NCI-H187 treated with DMSO at 0.1 percent for 48 hours (cell line): ENCODE measurements at places on chromosomes 16 and 17.

DNA sequence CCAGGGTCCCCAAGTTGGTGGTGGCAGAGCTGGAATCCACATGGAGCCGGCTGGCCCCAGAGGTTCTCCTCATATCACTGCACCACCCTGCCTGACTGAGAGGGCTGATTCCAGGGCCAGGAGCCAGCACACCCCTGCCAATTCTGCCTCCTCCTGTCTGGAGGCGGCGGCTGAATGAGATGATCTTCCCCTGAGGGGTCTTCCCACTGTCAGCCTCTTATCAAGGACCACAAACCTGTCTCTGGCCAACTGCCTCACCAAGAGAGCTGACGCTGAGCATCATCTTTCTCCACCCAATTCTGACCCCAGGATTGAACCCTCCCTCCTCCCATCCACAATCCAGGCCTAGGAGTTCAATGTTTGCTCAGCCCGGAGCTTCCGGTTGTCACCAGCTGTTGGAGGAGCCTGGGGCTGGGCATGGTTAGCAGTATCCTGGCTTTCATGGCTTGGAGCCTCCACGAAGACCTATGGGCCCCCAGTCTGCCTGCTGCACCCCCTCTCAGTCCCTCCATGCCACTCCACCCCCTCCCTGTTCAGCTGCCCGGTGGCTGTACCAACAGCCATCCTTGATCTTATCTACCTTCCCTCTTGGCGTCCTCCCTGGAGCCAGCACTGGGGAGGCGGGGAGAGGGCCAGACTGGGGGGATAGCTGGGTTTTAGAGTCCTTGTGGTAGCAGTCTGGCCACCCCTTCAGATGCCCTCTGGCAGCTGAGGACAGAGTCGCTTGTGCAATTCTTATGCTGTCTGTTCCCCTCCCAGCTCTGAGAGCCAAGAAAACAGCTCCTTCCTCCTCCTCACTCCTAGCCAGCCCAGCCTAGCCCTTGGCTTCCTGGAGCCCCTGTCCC, 25.6 kb downstream of the ABCC3 start:
- DNase-seq: no peak

GRCh38 chr16:181565-182021, 1.3 kb downstream of the HBQ1 start:
- DNase-seq: no peak

GRCh38 chr16:67364600-67365235, 28.6 kb downstream of the TPPP3 start:
- DNase-seq: no peak

DNA sequence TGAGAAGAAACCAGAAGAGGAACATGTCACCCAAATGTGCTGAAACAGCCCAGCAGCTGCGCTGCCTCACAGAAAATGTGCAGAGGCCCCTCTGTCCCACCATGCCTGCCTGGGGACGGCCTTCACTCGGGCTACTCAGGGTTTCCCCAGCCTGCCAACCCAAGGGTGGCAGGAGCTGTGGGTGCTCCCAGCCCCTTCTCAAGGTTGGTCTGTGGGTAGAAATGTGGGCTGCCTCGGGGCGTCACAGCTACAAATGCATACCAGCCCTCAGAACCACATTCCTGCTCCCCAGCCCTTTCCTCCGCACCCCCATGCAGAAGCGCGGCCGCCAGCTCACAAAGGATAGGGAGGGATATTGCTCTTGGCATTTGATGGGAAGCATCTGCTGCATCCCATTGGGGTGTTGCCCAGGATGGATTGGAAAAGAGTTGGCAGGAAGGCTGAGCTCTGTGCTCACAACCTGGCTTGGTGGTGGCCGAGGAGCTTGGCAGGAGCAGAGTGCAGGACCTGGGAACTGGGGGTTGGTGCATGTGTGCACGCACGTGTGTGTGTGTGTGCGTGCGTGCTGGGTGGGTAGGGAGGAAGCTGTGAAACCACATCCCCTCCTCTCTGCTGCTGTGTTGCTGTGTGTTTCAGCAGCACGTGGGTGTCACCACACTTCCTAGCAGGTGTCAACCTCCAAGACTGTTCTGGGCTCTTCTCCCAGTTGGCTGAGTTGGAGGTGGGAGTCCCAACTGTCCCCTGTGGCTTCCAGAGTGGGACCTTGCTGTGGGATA, 304.4 kb downstream of the SEC14L1 start:
- no peak for DNase-seq

- peak; percentile 30 for DNase-seq
Observed at GRCh38 chr17:55699181-55699860, 23.3 kb downstream of the TMEM100 start.

GRCh38 chr17:80593181-80593580, 48.5 kb downstream of the RPTOR start:
- no peak for DNase-seq

DNA sequence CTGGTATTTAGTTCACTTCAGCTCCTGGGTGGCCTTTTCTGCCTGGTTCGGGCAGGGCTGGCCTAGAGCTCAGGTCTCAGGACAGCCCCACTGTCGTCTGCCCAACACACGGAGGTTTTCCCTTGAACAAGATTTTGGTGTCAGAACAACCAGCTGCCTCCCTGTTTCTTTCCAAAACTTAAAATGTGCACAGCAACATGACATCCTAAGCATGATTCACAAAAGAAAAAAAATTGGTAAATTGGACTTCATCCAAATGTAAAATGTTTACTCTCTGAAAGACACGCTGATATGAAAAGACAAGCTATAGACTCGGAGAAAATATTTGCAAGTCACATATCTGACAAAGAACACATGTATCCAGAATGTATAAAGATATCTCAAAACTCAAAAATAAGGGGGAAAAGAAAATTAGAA, 197.8 kb upstream of the CHMP6 start:
- DNase-seq: no peak

DNA sequence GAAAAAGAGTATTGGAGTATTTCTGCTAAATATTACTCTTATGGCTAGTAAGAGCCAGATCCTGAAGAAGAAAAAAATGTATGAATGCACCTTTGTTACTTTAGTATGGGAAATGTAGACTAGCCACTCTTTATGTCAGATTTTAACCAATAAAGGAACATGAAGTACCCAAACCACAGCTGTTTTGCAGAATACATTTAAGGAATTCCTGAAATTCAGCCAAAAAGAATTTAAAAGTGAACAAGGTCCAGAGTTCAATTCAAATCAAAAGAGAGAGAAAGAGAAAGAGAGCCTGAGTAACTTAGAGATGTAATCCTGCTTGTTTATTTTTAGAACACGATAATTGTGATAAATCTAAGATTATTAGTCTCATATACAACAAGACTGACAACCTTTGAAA, 1.2 kb downstream of the KCNJ16 start:
- DNase-seq: no peak

DNA sequence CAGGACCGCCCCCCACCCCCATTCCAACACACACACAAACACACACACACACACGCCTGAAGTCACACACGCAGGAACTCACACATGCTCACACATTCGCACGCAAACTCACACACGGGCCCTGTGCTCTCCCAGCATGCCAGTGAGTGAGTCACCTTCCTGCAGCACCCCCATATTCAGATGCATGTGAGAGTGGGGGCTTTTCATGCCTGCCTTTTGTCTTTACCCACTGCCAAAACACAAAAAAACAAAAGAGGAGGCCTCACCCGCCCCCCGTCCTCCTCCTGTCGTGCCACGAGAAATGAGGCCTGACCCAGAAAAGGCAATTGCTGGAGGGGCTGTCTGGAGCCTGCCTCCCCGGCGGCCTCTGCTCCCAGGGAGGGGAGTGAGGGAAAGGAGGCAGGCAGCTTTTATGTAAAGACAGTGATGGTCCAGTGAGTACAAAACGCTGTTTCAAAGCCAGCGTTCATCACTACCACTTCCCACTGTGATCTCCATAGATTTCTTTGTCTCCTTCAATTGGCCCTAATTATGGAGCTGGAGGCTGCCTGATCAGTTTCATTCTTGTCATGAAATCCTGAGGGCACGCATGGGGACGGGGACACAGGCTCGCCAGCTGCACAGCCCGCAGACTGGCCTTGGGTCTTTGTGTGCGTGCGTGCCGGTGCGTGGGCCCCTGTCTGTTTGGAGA, 29.5 kb upstream of the GSE1 start:
- DNase-seq: no peak

DNA sequence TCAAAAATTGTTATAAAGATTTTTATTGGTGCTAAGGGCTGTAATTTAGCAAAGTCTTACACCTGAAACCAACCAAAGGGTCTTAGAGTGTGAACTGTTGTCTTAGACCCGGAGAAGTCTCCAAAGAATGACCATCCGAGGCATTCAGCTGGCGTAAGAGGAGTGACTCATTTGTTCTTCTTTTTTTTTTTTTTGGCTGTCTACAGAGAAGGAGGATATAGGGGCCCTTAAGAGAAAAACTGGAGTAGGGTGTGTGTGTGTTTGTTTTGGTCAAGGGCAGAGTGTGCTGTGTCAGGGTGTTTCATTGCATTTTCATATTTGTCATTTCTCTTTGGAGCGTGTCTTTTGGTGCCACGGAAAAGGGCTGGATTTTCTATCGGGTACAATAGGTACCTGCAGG, 508.0 kb downstream of the WWOX start:
- DNase-seq: no peak

GRCh38 chr17:77332034-77332971, 191.5 kb downstream of the SEC14L1 start:
- no peak for DNase-seq

GRCh38 chr17:15882777-15883176, 62.2 kb upstream of the ADORA2B start:
- DNase-seq: no peak

DNA sequence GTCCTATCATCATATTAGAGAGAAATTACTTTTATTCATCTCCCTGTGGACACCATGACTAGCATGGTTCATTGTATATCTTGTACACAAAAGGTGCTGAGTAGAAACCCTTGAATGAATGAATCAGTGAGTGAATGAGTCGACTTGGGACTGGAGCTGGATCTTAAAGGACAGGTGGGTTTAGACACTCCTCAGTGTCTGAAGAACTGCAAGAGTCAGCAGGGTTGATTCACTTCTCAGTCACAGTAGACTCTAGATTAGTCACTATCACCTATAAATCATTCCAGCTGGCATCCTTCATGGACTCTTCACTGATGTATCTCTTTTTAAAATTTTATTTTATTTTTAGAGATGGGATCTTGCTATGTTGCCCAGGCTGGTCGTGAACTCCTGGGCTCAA, 30.1 kb upstream of the PMFBP1 start:
- DNase-seq: no peak

- DNase-seq: no peak
Observed at GRCh38 chr17:10010752-10011151, 105.7 kb upstream of the RCVRN start.

DNA sequence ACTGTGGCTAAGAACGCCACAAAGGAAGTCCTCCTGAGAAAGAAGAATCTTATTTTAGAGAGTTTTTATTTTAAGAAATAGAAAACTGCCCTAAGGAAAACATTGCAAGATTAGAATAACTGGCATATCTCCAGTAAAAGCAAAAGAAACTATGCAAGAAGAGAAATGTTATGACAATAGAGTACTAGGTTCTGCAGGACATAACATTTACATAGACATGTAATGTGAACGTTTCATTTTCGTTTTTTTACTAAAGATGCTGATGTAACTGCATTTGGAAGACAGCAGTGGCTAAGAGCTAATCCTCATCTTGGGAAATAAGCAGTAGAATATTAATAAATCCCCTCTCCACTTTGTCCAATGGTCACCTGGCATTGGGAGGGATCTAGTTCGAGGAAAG, 7.8 kb upstream of the ASGR2 start:
- no peak for DNase-seq

GRCh38 chr17:19369107-19369778, 6.7 kb upstream of the B9D1 start:
- no peak for DNase-seq

DNA sequence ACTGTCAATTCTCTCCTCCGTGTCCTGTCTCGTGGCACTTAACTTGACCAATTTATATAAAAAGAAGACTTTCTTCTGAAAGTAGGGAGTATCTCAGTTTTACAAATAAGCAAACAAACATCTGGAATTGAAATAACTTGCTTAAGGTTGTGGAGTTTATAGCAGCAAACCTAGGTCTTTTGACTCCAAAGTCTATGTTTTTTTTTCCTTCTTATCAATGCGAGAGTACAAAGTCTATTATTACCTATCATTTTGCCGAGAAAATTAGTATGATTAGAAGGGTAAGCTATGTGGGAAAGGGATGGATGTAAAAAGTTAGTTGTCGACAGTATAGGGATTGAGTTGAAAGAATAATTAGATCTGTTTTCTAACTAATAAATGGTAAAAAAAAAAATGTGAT, 50.4 kb downstream of the PPM1E start:
- DNase-seq: no peak

DNA sequence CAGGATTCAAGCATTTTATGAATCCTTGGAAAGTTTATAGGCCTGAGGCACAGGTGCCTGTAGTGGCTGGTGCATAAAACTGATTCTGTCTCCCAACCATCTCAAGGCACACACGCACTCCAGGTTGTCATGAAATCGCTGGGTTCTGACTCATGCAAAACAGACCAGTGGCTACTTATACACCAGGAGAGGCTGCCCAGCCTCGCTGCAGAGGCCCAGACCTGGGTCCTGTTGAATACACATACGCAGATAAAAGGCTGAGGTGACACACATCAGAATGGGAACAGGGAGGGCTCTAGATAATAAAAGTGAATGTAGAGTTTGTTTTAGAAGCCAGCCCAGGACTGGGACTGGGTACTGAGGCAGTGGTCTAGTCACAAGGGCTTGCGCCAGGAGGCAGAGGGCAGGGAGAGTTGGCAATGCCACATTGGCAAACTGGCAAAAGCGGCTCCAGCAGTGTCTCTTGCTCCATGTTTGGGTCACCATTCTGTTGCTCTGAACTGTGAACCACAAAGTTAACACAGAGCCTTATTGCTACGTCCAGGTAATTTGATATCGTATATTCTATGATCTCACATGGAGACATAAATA, 13.6 kb downstream of the OR1D5 start:
- DNase-seq: no peak

- no peak for DNase-seq
Observed at GRCh38 chr17:66302761-66303626, 581 bp downstream of the PRKCA start.

DNA sequence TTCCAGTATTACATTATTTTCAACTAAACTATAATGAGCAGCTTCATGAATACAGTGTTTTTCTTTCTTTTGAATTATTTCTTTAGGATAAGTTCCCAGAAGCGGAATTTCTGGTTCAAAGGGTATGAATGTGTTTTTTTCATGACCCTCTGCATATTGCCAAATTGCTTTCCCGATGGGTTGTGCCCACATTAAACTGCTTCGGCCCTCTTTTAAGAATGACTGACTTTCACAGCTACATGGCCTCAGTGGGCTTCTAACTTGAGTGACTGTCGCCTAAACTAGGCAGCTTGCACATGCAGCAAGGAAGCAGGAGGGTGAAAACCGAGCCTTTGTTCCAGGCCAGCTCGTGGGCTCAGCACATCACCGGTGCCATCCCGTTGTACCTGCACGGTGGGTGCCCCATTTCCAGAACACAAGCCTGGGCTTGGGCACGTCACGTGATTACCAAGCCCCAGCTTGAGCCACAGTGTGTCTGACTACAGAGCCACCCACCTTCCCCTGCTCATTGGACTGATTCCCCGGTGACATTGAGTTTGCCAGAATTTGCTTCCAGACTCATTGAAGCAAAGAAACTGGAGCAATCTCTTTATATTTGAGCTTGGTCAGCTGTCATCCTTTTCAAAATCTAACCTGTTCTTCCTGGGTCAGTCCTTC, 112.8 kb downstream of the CLEC16A start:
- no peak for DNase-seq
